ENCODE measurements at places on chromosomes 4 and X.

GRCh38 chrX:118218940-118219339, 102.3 kb upstream of the KLHL13 start:
- no peak for DNase-seq

DNA sequence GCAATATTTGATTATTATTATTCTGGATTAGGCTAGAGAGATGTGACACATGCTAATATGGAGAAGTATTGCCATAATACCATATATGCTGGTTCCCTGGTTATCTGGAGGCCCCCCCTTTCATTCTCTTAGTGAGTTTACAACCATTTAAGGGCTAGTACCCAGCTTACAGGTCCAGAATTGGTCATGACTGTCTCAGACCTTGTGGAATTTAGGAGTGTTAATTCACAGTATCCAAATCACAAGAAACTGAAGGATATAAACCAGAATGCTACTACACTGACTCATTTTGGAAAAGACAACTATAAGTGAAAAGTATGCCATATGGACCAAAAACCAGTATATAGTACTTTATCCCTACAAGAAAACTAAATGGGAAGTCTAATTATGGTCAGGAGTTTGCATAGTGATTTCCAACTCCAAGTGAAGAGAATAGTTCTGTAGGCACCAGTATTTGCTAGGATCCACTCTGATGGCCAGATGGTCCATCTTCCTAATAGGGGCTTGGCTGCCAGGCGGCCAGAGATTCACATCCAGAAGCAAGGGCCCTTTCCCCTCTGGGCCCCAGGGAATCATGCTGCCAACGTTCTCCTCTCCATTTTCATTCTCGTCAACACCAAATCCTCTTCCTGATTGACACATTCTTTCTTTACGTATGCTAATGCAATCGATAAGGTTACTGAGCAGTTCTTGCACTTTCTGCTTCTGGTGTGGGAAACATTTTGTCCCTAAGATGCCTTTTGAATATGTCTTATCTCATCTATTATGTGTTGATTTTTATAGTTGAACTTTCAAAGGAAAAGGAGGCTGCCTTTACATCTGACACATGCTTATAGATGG, 123.6 kb downstream of the SHROOM3 start:
- no peak for DNase-seq

DNA sequence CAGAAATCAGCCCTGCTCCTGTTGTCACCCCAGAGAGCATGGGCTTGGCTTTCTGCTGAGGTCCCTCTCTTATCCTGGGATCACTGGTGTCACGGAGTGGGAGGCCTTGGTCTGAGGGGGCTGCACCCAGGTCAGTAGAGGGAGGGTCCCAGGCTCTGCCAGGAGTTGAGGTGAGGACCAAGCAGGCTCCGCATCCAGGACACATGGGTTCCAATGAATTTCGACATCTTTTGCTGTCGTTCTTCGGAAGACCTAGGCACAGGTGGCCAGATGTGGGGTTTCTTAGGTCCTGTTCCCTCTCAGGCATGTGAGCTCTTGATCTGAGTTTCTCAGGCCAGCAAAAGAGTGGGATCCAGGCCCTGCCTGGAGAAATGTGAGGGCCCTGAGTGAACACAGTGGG, 10.0 kb downstream of the MAGEA4 start:
- DNase-seq = no peak

DNA sequence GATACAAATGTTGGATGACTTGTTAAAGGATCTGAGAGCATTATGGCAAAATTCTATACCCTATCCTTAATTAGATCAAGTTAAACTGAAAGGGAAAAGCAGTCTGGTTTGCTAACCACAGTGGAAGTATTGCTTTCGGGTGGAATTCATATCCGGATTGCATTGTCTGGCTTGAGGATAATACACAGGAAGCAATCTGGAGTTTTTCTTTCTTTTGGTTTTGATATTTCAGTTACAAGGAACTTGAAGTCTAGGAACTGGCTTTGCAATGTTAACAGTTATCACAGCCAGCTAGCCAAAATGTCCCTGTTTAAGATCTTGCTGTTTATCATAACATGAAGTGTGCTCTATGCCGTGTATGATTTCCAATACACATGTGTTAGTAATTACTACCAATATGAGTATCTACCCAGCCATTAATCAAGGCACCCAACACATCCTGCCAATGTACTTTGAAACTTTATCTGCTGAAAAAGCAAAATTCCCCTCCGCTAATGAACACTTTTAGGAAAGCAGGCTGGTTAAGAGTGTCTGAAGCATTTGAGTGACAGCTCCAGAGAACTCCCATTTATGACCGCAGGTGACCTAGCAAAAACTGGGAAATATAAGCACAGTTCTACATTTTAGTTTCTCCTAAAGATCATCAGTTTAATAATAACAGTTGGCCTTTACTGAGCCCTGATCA, 146.4 kb downstream of the PALLD start:
- DNase-seq = no peak

- no peak for DNase-seq
These were observed 107.8 kb upstream of the CBLL2 start for GRCh38 chrX:22164770-22165388.

- DNase-seq = no peak
These were observed 27.6 kb downstream of the CLCN5 start for GRCh38 chrX:49949961-49950360.

- no peak for DNase-seq
These were observed 39.6 kb downstream of the DDX60L start for GRCh38 chr4:168440442-168441264.

DNA sequence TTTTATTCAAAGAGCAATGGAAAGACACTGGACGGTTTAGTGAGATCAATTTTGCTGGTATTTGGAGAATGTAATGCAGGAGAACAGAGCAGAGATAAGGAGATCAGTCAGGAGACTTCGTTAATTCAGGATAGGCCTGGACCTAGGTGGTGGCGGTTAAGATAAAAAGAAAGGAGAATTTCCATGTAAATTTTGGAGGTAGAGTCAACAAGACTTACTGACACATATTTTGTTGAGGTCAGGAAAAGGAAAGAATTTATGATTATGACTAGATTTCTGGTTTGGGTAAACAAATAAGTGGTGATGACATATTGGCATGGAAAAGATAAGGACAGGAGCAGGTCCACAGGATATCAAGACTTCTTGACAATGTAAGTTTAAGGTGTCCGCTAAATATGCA, 8.8 kb upstream of the AMMECR1 start:
- DNase-seq = no peak

DNA sequence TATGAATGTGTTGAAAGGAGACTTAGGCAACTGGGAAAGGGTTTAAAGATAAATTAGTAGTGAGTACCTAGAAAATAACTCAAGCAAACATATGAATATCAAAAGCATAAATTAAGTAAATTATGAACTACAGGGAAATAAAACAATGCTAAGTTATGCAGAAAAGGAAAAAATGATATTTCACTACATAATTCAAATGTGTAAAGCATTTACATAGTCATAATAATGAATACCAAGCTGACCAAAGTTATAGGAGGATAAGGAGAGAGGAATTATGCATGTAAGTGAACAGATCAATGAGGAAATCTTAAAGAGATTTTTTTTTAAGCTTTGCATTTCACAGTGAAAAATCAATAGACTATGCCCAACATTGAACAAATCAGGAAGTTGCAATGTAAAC, 145.0 kb downstream of the HDX start:
- no peak for DNase-seq

GRCh38 chr4:1813915-1814314, 20.8 kb downstream of the FGFR3 start:
- DNase-seq = no peak

- DNase-seq = no peak
These were observed 956 bp downstream of the SORCS2 start for GRCh38 chr4:7193030-7193958.

GRCh38 chrX:115437841-115438595, 123.0 kb upstream of the PLS3 start:
- no peak for DNase-seq

DNA sequence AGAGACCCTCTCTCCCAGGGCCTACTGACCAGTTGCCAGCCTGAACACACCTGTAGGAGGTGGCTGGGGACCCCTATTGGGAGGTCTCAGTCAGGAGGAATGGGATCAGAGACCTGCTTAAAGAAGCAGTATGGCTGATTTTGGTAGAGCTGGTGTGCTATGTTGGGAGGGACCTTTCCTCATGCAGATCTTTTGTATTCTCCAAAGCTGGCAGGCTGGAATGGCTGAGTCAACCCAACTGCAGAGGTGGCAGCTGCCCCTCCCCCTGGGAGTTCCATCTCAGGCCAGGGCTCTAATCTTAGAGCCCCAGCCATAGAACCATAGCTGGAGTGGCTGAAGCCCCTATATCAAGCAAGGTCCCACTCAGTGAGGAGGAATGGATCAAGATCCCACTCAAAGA, 279.3 kb upstream of the BMP3 start:
- no peak for DNase-seq

- no peak for DNase-seq
These were observed 53.0 kb downstream of the ZFX start for GRCh38 chrX:24202465-24203031.

- no peak for DNase-seq
These were observed 4.1 kb downstream of the ZNF185 start for GRCh38 chrX:152901816-152902501.

DNA sequence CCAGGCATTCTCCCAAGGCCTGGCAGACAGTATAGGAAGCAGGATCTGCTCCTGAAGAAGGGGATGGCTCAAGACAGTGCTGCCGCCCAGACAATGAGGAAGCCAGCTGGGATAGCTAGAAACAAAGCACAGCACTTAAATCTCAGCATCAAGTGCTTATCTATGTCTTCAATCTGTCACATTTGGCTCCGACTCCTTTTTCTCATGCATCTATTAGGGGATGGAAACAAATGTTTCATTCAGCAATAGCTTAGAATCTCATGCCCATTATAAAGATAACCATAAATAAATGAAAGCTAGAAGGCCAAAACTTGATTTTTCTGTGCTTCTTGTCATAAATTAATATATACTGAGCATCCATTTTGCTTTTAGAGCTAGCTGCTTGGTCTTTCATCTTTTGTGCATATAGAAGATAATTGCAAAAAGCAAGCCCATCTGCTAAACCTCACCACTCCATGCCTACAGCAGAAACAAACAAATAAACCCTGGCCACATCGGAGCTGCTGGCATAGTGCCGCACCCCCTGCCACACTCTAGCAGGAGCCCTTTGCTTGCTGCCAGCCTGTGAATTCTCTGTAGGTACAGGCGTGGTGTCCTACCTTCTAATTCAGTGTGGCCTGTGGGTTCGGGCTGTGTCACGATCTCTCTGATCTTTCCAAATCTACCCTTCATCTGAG, 75.9 kb downstream of the AASDH start:
- DNase-seq = no peak

DNA sequence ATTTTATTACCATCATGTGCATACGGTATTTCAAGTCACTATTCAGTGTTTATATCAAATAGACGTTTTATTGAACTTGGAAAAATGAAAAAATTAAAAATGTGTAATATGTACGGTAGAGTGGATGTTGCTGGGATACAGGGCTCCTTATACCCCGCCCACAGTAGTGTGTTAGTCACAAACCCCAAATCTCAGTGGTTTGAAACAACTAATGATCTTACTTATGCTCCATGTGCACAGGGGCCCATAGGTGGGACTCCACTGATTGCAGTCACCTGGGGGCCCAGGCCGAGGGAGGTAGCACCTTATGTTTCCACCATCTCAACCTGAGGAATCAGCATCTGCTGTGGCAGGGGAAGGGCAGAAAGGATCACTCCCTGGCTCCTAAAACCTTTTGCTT, 18.1 kb downstream of the LSM6 start:
- DNase-seq = no peak

DNA sequence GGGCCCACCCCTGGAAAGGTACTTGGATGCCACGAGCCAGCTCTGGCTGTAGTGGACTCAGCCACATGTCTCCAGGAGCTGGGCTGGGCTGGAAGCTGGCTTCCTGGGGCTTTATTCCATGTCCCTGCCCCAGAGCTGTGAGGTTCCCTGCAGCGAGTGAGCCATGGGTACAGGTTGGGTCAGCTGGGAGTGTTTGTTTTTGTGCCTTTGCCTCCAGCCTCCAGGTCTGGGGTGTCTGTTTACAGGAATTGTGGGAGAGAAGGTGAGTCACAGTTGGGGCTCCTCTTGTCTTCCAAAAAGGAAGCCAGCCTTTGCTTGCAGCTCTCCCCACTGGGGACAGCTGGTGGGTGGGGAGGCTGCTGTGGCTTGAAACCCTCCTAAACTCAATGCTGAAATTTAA, 21.5 kb downstream of the SORCS2 start:
- no peak for DNase-seq

DNA sequence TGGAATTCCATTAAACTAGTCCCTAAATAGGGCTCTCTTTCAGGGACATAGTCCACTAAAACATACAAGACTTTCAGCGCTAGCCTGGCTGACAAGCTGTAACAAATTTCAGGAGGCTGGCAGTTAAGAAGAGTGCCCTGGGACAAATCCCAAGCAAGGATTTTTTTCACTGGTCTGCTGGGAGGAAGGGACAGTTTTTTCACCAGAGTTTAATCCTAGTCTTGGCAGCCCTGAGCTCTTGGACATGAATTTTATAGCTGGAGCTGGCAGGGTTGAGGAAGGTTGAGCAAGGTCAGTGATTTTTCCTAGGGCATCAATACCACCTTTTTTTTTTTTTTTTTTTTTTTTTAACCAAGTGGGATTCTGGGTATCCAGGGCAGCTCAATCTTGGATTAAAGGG, 184.4 kb downstream of the SH2D1A start:
- no peak for DNase-seq

GRCh38 chr4:81740487-81740886, 268.8 kb upstream of the RASGEF1B start:
- DNase-seq = no peak

DNA sequence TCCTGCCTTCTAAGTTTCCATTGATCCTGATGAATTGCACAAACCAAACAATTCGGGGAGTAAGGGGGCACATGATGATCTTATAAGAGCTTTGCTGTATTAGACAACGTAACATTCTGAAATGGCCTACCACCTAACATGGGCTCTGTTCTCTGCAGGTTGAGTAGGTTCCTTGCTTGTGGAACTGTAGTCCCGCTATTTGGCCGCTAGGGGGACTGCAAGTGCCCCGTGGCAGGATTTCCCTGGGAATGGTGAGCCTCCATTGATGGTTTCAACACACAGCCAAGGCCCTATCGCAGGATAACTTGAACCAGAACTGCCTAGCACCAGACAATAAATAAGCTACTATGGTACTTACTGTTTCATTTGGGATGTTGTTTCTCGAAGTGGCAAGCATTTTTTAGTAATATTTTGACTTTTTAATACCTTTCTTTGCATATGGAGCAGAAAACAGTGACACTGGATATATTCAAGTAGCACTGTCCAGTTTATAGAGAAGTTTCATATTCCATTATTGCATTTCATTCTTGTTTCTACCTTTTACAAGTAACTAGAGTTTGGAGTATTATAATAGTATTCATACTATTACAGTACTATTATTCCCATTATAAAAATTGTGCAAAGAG, 11.9 kb downstream of the AR start:
- DNase-seq = no peak

- no peak for DNase-seq
These were observed 109.6 kb upstream of the STIM2 start for GRCh38 chr4:26751004-26751403.
